Activated CD4-positive, alpha-beta T cell treated with anti-CD3 and anti-CD28 coated beads, Interleukin-10, Interleukin-2, amounts not matched to agents 100 ng/mL and 50 ng/mL, durations not matched to agents 16 hours and 8 hours (primary cell): ENCODE measurements at places on chromosomes 2 and 18.

DNA sequence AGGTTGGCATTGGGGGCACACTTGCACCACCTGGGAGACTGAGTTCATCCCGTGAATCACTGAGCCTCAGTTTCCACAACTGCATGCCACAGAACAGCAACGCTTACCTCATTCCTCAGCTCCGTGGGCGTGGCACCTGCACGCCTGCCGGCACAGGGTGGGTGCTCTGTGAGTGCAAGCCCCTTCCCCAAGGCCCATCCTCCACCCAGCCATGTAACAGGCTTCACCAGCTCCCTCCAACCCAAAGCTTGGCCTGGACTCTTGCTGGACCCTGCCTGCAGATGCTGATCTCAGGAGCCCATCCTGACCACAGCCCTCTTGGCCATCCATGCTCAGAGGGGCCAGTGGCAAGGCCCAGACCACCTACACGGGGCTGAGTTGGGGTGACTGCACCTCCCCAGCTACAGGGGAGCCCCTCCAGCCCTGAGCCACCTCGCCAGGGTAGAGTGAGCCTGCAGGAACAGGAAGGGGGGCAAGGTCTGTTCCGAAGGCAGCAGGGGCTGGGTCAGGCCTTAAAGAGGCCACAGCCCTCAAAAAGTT is 1.8 kb downstream of the PRLH start:
- DNase-seq = no peak

GRCh38 chr18:24678626-24679025 is 218.2 kb downstream of the HRH4 start:
- DNase-seq = no peak

GRCh38 chr2:178202927-178203326 is 8.6 kb downstream of the OSBPL6 start:
- no peak for DNase-seq

DNA sequence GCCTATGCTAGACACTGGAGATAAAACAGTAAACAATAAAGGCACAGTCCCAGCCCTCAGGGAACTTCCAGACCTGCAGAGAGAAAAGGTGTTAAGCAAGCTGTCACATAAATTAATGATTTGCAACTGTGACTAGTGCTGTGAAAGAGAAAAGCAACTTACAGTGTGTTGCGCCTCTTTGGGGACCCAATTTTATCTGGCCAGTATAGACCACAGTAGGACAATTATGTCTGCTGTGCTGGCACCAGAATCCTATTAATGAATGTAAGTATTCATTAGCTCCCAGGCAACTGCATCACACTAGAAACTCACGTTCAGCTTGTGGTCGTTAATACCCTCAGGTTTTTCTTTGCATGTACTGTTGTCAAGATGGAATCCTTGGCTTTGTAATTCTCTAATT is 55.3 kb upstream of the CHST9 start:
- no peak for DNase-seq

GRCh38 chr2:198857246-198857645 is 600.5 kb downstream of the SATB2 start:
- no peak for DNase-seq
